ENCODE measurements at places on chromosomes 1 and 21. TPM values are rescaled to one million over a fixed set of nuclear protein-coding genes. Genes with fewer than 3 reads are reported as not detected.
A peak's percentile ranks its signal among the peaks of the same experiment; 100 is the strongest.

DNA sequence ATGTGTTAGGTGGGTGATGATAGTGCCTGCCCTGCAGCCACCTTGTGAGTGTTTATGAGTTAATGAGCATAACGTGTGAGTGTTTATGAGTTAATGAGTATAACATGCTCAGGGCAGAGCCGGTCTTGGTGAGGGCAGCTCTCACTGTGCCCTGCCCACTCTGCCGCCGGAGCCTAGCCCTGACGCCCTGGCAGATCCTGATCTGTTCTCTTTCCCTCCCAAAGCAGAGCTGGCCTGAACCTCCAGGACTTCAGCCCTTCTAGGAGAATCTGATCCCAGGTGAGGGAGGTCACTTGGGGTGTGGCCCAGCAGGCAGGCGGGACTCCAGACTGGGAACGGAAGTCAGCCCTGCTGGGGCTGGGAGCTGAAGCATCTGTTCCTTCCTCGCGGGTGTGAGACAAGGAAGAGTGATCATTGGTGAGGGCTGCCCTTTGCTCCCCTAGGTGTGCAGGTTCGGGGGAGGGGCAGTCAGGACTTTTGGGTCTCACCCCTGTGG lies 5.7 kb downstream of the FBLIM1 start:
- no peak for DNase-seq

Gene SLC6A17
- 0.06 TPM for total RNA-seq

GRCh38 chr1:246748867-246749266 lies 24.7 kb downstream of the SCCPDH start:
- DNase-seq, result no peak

Gene IGSF9
- 4.1 TPM for total RNA-seq

Gene PLPP3
- total RNA-seq, result 58.2 TPM

DNA sequence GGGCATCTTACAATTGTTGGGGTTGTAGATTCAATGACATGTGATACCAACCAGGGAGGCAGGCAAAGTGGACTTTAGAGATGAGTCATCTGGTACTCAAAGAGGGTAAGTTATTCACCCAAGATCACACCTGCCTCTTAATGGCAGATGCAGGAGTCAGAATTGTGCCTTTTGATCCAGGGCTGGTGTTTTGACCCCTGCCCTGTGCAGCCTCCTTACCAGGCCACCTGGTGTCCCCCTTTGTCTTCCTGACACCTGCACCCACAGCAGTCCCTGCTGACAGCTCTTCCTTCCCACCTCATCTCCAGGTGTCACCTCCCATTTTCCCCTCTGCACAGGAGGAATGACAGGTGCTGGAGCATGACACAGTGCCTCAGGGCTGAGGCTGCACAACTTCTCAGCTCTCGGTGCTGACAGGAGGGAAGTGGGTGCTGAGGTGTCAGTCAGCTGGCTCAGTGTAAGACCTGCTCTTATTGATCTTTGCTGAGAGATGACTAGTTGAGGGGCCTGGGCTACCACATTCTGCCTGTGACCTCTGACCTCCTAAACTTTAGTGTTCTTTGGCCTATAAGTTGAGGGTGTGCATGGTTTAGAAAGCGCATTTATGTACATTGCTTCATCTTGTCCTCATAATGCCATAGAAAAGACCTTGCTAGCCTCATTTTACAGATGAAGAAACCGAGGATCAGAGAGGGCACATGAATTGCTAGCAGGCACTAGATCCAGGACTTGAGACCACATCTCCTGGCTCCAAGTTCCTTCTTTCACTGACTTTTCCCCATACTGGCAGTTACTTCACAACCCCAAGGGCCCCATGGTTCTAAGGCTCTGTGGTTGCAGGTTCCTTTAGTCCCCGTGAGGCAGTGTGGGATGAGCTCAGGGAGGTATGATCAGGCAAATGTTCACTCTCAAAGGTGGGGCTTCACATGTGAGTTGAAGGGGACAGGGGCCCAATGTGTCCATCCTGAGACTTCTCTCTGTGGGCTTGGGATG lies 31.3 kb downstream of the CACNA1E start:
- peak; percentile 82 for DNase-seq

DNA sequence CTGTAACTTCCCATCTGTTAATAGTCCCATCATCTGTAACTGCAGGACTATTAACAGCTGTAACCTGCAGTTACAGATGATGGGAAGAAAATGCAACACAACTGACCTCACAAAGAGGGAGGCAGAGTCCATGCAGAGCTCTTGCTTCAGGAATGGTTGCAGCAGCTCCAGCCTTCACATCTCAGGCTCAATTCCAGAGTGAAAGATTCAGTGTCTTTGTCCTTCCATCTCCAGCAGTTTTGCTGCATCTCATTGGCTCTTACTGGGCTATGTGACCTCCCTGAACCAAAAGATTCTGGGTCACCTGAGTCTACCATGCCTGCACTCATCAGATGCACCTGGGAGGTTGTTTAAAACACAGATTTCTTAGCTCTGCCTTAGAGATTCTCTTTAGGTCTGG lies 686.7 kb downstream of the MATN1 start:
- DNase-seq, result no peak

- DNase-seq, result no peak
Measured at GRCh38 chr1:64111787-64112186, 91.6 kb upstream of the UBE2U start.

All from cardiac muscle cell (in vitro differentiated cells and primary cell).